Activated CD4-positive, CD25-positive, alpha-beta regulatory T cell treated with anti-CD3 and anti-CD28 coated beads, Interleukin-2, amount 50 U/mL, for 24 hours (primary cell): ENCODE measurements at places on chromosomes 5 and 9.
A peak's percentile ranks its signal among the peaks of the same experiment; 100 is the strongest.

- no peak for ATAC-seq
These were observed 8.7 kb downstream of the IGIP start for GRCh38 chr5:140134277-140134935.

DNA sequence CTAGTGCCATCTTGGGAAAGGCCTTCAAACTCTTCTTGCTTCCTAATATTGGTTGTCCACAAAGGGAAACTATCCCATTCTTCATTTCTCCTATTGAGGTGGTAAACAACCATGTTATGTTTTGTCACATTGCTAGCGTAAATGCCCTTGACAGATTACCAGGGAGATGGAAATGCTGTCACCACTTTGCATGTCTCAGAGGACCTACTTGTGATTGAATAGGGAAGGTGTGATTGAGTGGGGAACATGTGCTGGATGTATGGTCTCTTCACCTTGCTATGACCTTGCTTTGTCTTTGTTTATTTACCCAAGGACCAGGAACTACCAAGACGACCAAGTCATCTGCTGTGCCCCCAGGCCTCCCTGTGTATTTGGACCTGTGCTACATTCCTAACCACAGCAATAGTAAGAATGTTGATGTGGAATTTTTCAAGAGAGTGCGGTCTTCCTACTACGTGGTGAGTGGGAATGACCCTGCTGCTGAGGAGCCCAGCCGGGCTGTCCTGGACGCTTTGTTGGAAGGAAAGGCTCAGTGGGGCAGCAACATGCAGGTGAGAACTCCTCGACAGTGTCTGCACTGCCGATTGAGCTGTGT, 96.1 kb downstream of the MAP1B start:
- no peak for ATAC-seq

DNA sequence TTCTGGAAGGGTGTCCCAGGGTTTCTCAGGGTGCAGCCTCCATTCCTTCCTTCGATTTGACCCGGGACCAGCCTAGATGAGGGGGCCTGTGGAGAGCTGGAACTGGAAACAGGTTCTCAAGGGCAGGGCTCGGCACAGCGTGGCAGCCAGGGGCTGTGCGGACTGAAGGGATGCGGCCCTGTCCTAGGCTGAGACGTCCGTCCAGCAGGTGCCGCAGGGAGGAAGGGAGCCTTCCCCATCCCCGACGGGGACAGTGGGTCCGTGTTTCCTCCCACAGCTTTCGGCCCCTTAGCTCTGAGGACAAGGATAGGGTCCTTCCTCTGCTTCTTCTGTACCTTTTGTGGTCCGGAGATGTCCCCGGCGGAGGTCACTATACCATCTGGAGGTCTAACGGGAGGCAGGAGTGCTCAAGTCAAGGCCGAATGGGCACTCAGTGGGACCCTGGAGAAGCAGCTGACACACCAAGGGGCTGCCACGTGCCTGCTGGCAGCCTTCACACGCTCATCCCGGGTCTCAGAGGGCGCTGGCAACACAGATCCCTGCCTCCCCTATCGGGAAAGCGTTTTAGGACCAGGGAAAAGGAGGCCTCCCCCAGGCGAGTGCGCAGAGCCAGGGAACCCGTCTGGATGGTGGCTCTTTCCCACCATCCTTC, 49.9 kb downstream of the USP20 start:
- no peak for ATAC-seq

DNA sequence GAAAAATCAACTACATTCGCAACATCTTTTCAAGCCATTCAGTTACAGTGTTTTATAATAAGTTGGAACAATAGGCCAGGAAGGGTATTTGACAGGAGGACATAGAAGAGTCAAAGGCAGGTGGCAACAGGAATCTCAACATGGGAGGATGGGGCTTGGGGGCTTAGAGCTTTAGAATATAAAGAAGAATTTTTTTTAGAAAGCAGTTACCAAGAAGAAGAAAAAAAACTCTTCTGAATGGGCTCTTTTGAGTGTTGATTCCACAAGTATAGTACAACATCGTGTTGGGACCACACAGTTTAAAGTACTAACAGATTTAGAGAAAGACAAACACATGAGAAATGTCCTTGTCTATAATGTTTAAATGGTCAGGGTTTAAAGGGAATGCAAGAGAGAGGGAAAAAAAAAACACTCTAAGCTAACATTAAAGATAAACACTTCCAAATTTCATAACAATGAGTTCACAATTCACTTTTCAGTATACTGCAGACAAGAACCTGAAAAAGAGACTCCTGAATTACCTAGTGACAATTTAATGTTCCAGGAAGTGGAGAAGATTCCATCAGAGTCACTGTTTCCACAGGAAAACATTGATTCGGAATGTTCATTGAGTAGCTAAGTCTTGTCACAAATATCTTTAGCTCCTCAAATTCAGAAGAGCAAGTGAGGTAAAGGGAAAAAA, 282.3 kb downstream of the DEPDC1B start:
- no peak for ATAC-seq

GRCh38 chr9:126549246-126550006, 64.3 kb upstream of the LMX1B start:
- no peak for ATAC-seq

DNA sequence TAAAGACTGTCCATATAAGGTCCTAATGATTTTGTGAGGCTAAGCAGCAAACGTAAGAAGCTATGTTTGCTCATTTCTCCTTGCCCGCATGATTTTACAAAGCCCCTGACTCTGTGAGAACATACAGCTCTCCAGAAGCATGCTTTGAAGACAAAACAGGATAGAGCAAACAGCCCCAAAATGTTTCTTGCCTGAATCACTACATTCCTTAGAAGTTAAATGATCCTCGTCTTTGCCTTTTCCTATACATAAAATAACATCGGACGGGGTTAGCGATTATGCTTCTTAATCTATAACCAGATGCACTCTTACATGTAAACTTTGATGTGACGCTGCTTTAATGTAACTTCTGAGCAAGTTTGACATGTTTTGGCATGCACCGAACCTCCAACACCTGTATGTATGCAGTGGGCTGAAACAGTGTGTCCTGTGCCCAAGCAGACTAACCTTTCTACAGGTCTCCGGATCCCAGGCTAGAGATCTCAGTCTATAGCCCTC, 353.7 kb downstream of the CETN3 start:
- no peak for ATAC-seq

- ATAC-seq: no peak
These were observed 22.5 kb upstream of the C9orf72 start for GRCh38 chr9:27595733-27596132.

- peak; percentile 61 for ATAC-seq
These were observed 180.1 kb upstream of the MVB12B start for GRCh38 chr9:126146254-126147145.

GRCh38 chr5:74441616-74442015, 198.9 kb downstream of the ENC1 start:
- no peak for ATAC-seq

- no peak for ATAC-seq
These were observed 232.6 kb downstream of the EPB41L4A start for GRCh38 chr5:112186401-112186990.

- ATAC-seq: no peak
These were observed 32.5 kb downstream of the GRAMD2B start for GRCh38 chr5:126455728-126456127.

- ATAC-seq: no peak
These were observed 244.3 kb upstream of the KLF9 start for GRCh38 chr9:70658765-70659164.

DNA sequence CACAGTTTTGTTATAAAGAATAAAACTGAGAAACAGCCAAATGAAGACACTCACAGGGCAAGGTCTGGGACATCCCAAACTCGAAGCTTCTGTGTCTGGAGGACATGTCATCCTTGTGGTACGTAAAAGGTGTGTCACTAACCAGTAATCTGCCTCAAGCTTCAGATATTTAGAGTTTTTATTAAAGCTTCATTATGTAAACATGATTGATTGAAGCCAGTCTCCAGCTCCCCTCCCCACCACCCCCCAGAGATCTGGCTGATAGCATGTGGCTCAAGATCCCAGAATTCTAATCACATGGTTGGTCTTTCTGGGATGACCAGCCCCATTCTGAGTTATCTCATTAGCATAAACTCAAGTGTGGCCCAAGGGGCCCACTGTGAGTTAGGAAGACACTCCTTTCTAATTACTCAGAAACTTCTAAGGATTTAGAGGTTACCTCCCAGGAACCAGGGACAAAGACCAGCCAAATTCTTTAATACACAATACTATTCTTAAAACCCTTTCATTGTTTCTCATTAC, 31.4 kb upstream of the ERAP1 start:
- ATAC-seq: no peak

- ATAC-seq: no peak
These were observed 506.9 kb downstream of the ELAVL2 start for GRCh38 chr9:23319092-23319491.

GRCh38 chr5:60677850-60678664, 21.9 kb downstream of the DEPDC1B start:
- ATAC-seq: peak; percentile 21

DNA sequence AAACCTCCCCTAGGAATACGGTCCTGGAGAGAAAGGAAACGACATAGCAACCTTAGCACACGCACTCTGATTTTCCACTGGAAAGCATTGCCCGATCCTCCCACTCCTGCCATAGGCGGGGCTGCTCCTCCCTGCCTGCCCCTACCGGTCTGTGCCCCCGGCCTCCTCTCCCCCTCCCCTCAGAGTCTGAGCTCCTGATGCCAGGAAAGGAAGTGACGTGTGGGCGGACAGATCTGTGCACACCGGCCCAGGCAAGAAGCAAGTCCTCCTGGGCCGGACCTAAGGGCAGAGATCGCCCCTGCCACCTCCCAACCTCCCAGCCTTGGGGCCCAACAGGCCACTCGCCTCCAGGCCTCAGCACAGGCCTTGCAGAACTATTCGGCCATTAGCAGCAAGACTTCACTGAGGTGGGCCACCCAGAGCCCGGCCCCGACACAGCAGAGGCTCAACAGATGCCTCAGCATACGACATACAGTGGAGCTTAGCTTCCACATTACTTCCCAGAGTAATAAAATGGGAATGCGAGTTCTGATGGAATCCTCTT, 7.2 kb downstream of the NINJ1 start:
- ATAC-seq: no peak

GRCh38 chr9:92480986-92481633, 1.2 kb downstream of the ASPN start:
- no peak for ATAC-seq

- no peak for ATAC-seq
These were observed 29.2 kb upstream of the TGFBI start for GRCh38 chr5:135999406-136000139.

DNA sequence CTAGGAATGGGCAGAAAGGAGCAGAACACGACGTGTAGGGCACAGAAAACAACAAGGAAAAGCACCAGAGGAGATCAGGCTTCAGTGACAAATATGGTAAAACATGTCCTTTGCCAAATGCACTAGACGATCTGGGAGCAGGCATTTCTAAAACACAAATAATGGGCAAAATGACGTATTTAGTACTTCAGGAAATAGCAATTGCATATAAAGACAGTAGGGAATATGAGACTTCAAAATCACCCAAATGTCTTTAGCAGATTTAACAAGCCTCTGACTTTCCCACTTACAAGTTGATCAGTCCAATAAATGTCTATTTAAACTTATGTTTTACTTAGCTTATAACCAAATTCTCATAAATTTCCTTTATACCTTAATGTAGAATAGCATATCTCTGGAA, 969.6 kb upstream of the C9orf72 start:
- no peak for ATAC-seq

- no peak for ATAC-seq
These were observed 3.1 kb upstream of the PPIC start for GRCh38 chr5:123039673-123040072.

GRCh38 chr5:14576206-14576605, 5.4 kb upstream of the OTULINL start:
- ATAC-seq: no peak

DNA sequence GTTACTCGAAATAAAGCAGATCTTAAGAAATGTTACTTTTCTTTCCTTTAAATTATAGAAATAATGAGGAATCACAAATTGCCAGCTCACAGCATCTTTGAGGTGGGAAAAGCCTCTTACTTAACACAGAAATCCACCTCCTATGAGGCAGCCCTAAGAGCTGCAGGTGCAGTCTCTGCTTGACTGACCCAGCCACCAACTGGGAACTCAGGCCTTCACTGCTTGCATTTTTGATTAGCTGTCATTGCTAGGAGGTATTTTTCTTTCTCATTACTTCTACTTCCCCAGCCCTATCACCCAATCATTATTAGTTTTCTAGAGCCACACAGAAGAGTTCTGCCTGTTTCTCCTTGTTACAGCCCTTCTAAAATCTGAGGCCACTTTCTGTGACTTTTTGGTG, 416.5 kb upstream of the KLF4 start:
- ATAC-seq: no peak

DNA sequence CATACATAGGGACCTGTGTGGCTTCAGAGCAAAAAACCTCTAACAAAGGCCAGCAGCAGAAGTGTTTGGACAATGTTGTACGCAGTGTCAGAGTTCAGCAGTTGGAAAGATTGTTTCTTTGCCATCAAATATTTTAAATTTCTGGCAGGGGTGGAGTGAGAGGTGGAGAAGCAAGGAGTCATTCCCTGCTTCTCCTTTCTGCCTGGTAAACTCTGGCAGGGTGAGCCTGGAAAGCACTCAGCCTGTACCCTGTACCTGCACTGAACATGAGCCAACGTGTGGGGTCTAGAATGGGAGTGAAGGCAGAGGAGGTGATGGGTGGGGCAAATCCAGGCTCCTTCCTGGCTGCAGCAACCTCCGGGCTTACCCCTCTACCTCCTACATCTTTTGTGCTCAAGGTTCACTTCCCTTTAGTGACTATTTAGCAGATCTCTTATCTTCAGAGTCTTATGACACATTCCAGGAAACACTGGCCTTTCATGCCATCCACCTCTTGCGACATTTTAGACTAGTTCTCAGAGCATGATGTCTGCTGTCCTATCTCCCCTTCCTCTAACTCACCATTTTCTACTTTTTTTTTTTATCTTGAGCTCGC, 445.0 kb upstream of the PIK3R1 start:
- no peak for ATAC-seq

- no peak for ATAC-seq
These were observed 518 bp downstream of the LOX start for GRCh38 chr5:122077366-122078115.

DNA sequence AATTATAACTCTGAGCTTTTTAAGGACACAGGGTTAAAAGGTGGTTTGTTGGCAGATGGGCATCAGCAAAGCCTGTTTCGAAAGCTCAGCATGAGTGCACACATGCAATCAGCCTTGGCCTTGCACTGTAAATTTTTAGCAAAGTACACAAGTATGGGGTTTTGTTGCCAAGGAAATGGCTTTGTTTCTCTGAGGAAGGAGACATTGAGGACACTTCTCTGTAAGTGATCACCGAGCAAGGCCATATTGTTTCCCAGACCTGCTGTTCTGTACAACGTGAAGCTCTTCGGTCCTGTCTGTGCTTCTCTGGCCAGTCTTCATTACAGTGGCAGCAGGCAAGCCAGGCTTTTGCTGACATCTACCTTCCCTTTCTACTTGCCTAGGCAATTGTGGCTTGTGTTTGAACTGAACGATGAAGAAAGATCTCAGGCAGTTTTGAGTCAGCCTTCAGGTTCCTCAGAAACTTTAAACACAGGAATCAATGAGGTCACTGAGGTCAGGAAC, 27.9 kb upstream of the GLRX start:
- ATAC-seq: no peak

- ATAC-seq: no peak
These were observed 270.8 kb upstream of the DAPK1 start for GRCh38 chr9:87226896-87227295.

GRCh38 chr5:5287419-5287818, 135.1 kb upstream of the ICE1 start:
- no peak for ATAC-seq

GRCh38 chr5:127649018-127649439, at the start of gene CTXN3:
Gene CTXN3, plus strand, starts transcription at chr5:127649082. Its CDS starts 8,440 bp downstream, at chr5:127657522.
- no peak for ATAC-seq
